Adrenal gland (tissue), 19 donors: ENCODE measurements at places on chromosomes 11 and 22. TPM values are rescaled to one million over a fixed set of nuclear protein-coding genes. Genes with fewer than 3 reads are reported as not detected.

GRCh38 chr11:93921695-93922468 lies 71.5 kb upstream of the VSTM5 start:
- no peaks in the 10 kb centered on the region for H3K36me3 ChIP-seq
- DNase-seq: peak; percentile 61
- no peaks in the 10 kb centered on the region for H3K4me1 ChIP-seq
- H3K27ac ChIP-seq: no peak overlapping the region
- peaks cover 3% of the 10 kb centered on the region for H3K27me3 ChIP-seq

The PKP3 gene
- total RNA-seq: not detected

DNA sequence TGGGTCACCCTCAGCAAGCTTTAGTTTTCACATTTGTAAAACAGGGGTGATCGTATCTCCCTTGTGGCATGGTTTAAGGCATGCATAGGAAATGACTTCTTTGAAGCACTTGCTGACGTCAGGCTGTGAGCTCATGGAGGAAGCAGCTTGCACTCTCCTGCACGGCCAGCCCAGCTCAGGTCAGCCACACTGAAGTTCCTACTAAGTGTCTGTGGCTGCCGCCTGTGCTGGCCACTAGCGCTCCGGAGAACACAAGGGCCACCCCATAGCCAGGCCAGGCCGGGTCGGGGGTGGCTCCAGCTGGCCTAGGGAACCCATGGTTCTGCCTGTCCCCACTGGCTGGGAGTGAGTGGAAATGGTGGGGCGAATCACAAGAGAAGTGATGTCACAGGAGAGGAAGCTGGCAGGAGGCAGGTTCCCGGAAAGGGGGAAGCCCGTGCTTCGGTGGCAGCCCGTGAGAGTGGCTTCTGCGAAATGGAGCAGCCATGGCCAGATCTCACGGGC lies 28.2 kb downstream of the KCTD17 start:
- H3K27ac ChIP-seq: no peak overlapping the region
- no peaks in the 10 kb centered on the region for H3K36me3 ChIP-seq
- no peaks in the 10 kb centered on the region for H3K4me1 ChIP-seq

- no peaks in the 10 kb centered on the region for H3K4me1 ChIP-seq
- no peaks in the 10 kb centered on the region for H3K27me3 ChIP-seq
- DNase-seq: no peak
- H3K36me3 ChIP-seq: no peaks in the 10 kb centered on the region
These were observed 241.2 kb upstream of the SYN3 start for GRCh38 chr22:33299245-33299956.

DNA sequence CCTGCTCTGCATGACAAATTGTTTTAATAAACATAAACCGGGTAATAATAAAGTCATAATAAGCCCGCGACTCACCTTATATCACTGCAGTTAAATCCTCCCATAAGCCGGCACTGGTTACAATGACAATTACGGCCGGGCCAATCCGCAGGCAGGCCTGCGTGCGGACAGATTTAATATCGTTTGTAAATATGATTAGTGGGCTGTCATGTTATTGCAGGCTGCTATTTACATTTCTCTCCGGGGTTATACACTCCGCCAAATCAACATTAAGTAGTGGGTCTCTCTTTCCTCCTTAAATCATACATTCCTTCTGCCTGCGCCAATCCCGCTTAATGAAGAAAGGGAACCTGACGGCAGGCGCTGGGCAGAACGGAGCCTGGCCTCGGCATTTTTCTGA lies 51.8 kb upstream of the LMO1 start:
- no peak overlapping the region for H3K27ac ChIP-seq
- no peaks in the 10 kb centered on the region for H3K27me3 ChIP-seq
- H3K4me1 ChIP-seq: no peaks in the 10 kb centered on the region
- no peak for DNase-seq

GRCh38 chr11:21774212-21774611 lies 418.7 kb upstream of the ANO5 start:
- no peaks in the 10 kb centered on the region for H3K27me3 ChIP-seq
- DNase-seq: no peak
- no peak overlapping the region for H3K4me3 ChIP-seq
- no peak overlapping the region for H3K27ac ChIP-seq
- no peaks in the 10 kb centered on the region for H3K36me3 ChIP-seq
- H3K4me1 ChIP-seq: no peaks in the 10 kb centered on the region

DNA sequence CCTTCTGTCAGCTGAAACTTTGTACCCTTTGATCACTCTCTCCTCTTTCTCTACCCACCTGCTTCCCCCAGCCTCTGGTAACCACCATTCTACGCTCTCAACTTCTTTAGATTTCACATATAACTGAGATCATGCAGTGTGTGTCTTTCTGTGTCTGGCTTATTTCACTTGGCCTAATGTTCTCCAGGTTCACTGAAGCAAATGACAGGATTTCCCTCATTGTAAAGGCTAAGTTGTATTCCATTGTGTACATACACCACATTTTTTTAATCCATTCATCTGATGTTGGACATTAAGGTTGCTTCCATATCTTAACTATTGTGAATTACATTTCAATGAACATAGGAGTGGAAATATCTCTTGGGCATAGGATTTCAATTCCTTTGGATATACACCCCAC lies 207.6 kb downstream of the MIAT start:
- H3K4me3 ChIP-seq: no peak overlapping the region
- no peaks in the 10 kb centered on the region for H3K4me1 ChIP-seq
- H3K27me3 ChIP-seq: no peaks in the 10 kb centered on the region
- H3K36me3 ChIP-seq: no peaks in the 10 kb centered on the region
- no peak overlapping the region for H3K27ac ChIP-seq
- DNase-seq: no peak

GRCh38 chr22:24105631-24106030 lies 75.7 kb upstream of the SUSD2 start:
- H3K4me3 ChIP-seq: no peak overlapping the region
- H3K27ac ChIP-seq: no peak overlapping the region
- H3K4me1 ChIP-seq: peaks cover 19% of the 10 kb centered on the region
- H3K27me3 ChIP-seq: no peaks in the 10 kb centered on the region
- no peak for DNase-seq
- no peaks in the 10 kb centered on the region for H3K36me3 ChIP-seq

DNA sequence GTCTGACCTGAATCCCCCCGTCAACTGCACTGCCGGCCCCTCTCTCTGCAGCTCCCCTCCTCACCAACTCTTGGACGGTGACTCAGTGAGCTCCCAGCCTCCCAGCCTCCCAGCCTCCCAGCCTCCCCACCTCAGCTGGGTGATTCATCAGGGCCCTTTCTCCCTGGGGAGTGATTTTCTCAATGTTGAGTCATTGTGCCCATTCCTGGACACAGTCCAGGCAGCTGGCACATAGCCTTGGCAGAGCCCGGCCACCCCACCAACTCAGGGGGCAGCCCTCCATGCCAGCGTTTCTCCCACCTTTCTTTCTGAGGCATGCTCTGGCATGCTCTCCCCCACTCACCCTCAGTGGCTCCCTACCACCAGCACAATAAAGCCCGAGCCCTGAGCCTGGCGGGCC lies 30.7 kb downstream of the PDE2A start:
- no peak overlapping the region for H3K27ac ChIP-seq
- no peaks in the 10 kb centered on the region for H3K27me3 ChIP-seq
- no peak overlapping the region for H3K4me3 ChIP-seq
- DNase-seq: peak; percentile 45

GRCh38 chr11:122344215-122344614 lies 228.2 kb upstream of the BLID start:
- peaks cover 4% of the 10 kb centered on the region for H3K4me1 ChIP-seq
- H3K27me3 ChIP-seq: no peaks in the 10 kb centered on the region
- no peaks in the 10 kb centered on the region for H3K36me3 ChIP-seq

DNA sequence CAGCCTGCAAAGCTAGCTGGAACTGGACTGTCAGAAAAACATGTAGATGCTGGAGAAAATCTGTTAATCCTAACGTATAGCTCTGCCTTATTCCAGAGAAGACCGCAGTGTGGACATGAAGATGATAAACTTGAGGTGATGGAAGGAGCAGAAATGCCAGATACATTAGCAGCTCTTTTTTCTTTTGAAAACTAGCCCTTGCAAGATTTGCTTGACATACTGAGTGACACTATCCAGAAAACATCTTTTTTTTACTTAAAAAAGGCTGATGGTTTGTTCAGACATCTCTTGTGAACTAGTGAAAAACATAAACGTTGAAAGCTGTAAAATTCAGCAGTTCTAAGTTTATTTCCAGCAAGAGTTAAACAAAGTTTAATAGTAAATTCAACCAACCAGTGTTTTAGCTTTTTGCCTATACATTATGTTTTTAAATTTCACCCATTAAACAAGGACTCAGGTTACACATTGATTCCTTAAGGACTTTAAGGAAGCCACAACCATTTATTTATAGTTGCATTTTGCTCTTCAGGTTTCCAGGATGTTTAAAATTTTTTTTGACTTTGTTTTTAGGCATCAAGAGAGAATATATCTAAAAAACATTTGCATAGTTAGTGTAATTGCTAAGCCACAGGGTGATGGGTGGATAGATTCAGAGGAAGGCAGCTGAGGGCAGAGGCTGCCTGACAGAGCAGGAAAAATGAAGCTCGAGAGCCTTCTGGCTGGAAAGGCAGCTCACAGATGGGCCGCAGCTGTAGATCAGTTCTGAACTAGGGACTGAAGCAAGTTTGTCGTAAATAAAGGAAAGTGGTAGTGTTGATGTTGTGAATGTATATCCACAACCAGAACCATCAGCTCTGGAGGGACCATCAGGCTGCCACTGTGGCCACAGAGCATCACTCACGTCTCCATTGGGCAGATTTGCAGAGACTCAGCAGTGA lies 9.5 kb downstream of the SNAP29 start:
- H3K4me1 ChIP-seq: peaks cover 40% of the 10 kb centered on the region
- H3K36me3 ChIP-seq: no peaks in the 10 kb centered on the region
- no peak overlapping the region for H3K4me3 ChIP-seq
- no peak for DNase-seq

DNA sequence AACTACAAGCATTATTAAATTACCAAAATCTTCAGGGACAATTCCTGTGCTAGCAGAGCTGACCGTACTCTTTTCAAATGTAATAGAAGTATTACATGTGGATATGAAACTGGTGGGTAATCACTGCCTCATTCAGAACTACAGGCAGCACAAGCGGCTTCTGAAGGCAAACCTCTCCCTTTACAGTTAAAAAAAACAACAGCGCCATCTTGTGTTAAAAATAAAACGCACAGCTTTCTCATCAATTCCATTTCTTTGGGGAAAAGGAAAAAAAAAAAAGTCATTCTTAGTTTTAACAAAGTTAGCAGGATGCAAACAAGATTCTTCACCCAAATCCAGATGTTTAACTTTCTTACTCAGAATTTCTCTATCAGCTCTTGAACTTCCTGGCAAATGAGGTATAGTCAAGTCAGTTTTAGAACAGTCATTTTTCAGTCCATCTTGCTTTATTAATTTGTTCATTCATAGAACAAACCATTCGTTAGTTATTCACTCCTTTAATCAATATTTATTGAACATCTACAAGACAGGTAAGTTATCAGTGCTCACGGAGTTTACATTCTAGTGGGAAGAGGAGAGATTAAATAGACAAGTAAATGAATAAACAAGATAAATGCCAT lies 331.8 kb upstream of the MPPED2 start:
- no peaks in the 10 kb centered on the region for H3K27me3 ChIP-seq
- H3K4me3 ChIP-seq: no peak overlapping the region
- H3K27ac ChIP-seq: no peak overlapping the region
- DNase-seq: peak; percentile 13

GRCh38 chr11:11740836-11741235 lies 100.9 kb upstream of the USP47 start:
- DNase-seq: no peak
- H3K27ac ChIP-seq: no peak overlapping the region
- no peaks in the 10 kb centered on the region for H3K36me3 ChIP-seq
- no peak overlapping the region for H3K4me3 ChIP-seq
- peaks cover 1% of the 10 kb centered on the region for H3K27me3 ChIP-seq

DNA sequence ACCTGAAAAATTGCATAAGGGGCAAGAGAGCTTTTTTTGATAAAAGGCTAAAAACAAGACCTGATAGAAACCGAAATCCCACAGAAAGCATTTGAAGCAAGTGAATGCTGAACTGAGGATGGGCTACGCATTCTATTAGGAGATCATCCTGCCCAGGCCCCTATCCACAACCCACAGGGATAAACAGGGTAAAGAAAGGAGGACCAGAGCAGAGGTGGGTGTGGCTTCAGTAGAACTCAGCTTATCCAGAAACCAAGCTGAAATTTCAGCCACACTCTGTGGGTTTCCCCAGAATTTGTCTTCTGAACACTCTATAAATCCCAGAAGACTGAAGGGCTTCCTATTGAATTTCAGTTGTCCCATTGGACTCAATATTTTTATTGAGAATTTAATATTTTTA lies 195.1 kb downstream of the ETS1 start:
- no peaks in the 10 kb centered on the region for H3K36me3 ChIP-seq
- no peaks in the 10 kb centered on the region for H3K4me1 ChIP-seq
- H3K27ac ChIP-seq: no peak overlapping the region
- no peaks in the 10 kb centered on the region for H3K27me3 ChIP-seq
- no peak overlapping the region for H3K4me3 ChIP-seq
- no peak for DNase-seq

DNA sequence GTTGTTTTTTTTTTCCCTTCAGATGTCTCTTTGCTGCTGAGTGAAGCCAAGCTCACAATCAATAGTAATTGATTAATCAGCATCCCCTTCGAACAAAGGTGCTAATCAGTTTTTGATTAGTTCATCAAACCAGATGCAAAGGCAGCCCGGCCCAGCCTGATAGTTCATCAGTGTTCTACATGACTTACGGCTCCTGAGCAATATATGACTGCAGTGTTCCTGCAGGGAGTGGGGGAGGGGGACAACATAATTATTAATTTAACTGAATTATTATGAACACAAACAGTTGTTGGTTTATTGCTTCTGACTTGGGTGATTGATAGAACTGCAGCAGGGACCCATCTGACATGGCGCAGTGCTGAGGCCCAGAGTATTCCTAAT lies 315.3 kb downstream of the CADM1 start:
- H3K36me3 ChIP-seq: no peaks in the 10 kb centered on the region
- H3K4me1 ChIP-seq: no peaks in the 10 kb centered on the region
- no peak for DNase-seq
- H3K27ac ChIP-seq: no peak overlapping the region

The OR52E8 gene
- total RNA-seq: not detected

The KCNJ5 gene
- total RNA-seq: 45.2 TPM

The RPLP2 gene
- 894 TPM for total RNA-seq

- H3K4me1 ChIP-seq: peaks cover 86% of the 10 kb centered on the region
- no peaks in the 10 kb centered on the region for H3K36me3 ChIP-seq
- no peaks in the 10 kb centered on the region for H3K27me3 ChIP-seq
- H3K4me3 ChIP-seq: no peak overlapping the region
These were observed 9.1 kb downstream of the TIMP3 start for GRCh38 chr22:32810555-32811133.

DNA sequence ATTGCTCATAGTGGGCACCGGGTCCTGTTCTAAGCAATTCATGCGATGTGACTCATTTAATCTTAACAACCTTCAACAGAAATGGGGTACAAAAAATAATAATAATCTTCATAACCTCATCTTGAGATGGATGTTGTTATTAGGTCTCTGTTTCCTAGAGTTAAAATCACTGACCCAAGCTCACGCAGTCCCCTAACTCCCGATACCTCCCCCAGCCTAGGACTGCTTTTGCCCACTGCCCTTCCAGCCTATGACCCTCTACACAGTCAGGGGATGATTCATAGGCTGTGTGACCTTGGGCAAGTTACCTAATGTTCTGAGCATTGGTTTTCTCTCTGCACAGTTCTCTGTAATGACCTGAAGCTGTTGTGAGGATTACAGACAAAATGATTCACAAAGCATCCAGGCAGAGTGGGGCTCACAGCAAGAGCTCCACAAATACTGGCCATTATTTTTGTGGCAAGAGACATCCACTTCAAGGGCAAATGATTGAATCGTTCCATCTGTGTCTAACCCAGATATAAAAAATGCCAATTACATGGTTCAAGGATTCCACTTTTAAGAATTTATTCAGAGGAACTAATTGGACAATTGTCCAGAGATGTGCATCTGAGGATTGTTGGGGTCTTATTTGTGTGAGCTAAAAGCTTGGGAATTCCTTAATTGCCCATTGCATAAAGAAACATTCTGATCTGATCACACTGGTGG lies 20.0 kb downstream of the MTFP1 start:
- H3K27me3 ChIP-seq: no peaks in the 10 kb centered on the region
- no peaks in the 10 kb centered on the region for H3K36me3 ChIP-seq
- no peak overlapping the region for H3K27ac ChIP-seq
- H3K4me3 ChIP-seq: no peak overlapping the region
- peaks cover 13% of the 10 kb centered on the region for H3K4me1 ChIP-seq
